ENCODE measurements at places on chromosomes 12 and 14.

- peak; percentile 21 for DNase-seq
These were observed 1.1 kb downstream of the MIS18BP1 start for GRCh38 chr14:45251912-45252311.

- DNase-seq, result no peak
These were observed 17.3 kb downstream of the USP44 start for GRCh38 chr12:95533985-95534384.

GRCh38 chr14:67166450-67166853 is 22.8 kb upstream of the GARIN2 start:
- peak; percentile 74 for DNase-seq

GRCh38 chr12:28308891-28309290 is 118.6 kb downstream of the CCDC91 start:
- peak; percentile 12 for DNase-seq

DNA sequence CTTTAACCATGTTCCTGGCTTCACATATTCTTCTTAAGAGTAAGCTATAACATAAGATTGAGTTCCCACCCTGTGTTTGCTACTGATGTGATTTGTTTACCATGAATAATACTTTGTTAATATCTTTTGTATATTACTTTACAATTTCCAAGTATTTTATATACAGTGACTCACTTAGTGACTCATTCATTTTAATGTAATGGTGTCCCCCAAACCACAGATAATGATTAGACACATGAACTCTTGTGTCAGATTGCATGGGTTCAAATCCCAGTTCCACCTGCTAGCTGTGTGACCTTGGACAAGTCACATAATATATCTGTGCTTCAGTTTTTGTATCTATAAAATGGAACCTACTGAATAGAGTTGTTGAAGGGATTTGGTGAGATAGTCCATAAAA is 76.1 kb downstream of the MYF5 start:
- peak; percentile 16 for DNase-seq

DNA sequence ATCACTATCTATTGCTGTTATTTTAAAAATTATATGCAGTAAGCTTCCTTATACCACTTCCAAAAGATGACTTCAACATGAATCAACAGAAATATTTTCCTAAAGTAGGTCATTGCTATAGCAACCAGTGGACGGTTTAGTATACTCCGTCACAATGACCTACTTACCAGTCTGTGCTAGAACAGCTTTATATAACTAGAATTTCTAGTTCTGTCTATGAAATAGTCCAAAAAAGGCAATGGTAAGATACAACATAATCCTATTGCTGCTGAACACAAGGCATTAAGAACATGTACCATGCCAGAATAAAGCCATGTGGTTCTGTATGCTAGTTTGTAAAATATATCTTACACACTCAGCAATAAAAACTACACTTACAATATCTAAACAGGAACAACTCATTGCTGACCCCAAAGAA is 40.7 kb upstream of the MTERF2 start:
- peak; percentile 98 for DNase-seq

DNA sequence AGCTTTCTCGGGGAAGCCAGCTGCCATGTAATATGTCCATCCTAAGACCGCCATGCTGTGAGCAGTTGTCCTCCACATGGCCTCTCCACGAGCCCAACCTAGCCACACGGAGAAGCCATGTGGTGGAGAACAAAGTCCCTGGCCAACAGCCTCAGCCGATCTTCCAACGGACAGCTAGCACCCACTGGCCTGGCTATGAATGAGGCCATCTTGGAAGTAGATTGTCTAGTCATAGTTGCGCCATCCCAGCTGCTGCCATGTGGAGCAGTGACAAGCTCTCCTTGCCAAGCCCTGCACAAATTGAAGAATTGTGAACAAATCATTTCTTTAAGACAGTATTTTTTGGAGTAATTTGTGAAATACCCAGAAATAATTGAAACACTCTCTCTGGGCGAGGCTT is 49.3 kb upstream of the USP44 start:
- no peak for DNase-seq

GRCh38 chr12:75783093-75783877 is 248.3 kb downstream of the PHLDA1 start:
- no peak for DNase-seq

GRCh38 chr12:25328072-25328712 is 77.5 kb upstream of the KRAS start:
- DNase-seq, result peak; percentile 68

All from cardiac fibroblast (primary cell).